ENCODE measurements at places on chromosomes 11 and 22.
A peak's percentile ranks its signal among the peaks of the same experiment; 100 is the strongest.

DNA sequence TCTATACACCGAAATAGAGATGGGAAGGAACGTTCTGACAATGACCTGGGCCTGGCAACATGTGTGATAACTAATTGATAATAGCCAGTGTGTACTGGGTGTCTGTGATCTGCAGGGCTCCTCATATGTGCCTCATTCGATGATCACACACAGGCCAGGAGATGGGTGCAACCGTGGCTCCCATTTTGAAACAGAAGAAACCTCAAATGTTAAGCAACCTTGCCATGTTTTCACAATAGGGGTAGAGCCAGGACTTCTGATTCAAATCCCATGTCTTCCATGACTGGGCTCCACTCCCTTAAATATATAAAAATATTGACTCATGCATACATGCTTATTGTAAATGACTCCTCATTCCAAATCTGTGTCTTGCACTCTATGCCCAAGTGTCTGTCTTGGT lies 11.1 kb downstream of the APOL3 start:
- DNase-seq: no peak

DNA sequence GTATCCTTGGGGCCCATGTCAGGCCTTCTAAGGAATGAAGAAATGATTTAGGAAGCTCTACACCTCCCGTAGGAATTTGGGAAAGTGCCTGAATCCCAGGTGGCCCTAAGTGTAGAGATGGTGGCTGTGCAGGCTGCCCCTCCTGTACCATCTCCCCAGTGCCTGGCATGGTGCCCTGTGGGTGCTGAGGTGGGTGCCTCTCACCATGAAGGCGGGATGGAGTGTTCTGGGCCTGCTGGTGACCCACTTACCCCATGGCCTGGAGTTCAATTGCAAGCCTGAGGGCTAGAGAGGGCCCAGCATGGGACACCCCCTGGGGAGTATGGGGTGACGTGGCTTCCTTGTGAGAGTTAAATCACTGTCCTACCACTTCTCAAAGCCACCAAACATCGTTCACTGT lies 19.8 kb downstream of the SAMM50 start:
- DNase-seq: no peak

DNA sequence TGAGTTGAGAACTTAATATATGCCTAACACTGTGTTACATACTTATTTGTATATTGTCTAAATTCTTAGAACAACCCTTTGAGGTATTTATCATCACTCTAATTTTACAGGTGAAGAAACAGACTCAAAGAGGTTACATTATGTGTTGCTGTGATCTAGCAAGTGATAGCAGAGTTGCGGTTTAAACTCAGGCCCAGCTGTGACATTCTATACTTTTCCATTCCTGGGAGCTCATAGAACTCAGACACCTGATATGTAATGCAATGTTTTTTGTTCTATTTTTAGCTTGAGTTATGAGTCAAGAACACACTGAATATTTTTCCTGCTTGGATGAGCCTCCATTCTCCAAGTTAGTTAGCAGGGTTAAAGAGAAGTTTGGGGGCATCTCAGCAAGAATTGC lies 449.7 kb upstream of the DDI1 start:
- no peak for DNase-seq

GRCh38 chr11:69211920-69212797 lies 56.4 kb downstream of the SMIM38 start:
- no peak for DNase-seq

- no peak for DNase-seq
These were observed 454.4 kb downstream of the BRD1 start for GRCh38 chr22:49373289-49373666.

DNA sequence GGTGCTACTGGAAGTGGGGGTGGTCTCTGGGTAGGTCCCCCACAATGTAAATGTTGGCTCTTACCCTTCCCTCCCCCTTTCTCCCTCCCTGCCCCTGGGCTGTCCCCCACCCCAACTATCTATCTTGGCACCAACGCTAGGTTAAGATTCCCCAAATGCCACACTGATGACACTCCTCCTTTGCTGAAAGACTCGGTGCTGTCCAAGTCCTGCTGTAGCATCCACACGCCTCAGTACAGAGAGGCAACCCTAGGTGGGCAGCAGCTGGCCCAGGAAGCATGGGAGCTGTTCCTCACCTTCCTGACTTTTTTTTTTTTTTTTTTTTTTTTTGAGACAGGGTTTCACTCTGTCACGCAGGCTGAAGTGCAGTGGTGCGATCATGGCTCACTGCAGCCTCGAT lies 3.4 kb upstream of the KCTD17 start:
- DNase-seq: no peak

DNA sequence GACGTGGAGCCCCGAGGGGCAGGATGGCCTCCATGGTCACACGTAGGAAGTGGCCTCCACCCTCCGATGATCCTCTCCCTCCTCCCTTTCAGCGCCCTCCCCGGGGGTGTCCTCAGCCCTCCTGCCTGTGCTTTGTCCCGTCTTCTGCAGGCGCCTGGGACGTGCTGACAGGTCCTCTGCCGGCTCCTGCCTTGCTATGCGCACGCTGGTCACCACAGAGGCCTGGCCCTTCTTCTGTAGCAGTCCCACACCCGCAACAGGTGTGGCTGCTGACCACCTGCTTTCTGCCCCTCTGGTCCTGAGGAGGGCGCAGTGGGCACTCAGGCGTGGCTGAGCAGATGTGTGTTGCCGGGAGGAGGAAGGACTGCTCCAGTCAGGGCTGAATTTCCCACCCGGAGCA lies 27.7 kb upstream of the PPP6R3 start:
- no peak for DNase-seq

- no peak for DNase-seq
These were observed 2.9 kb downstream of the TSKU start for GRCh38 chr11:76786016-76786415.

DNA sequence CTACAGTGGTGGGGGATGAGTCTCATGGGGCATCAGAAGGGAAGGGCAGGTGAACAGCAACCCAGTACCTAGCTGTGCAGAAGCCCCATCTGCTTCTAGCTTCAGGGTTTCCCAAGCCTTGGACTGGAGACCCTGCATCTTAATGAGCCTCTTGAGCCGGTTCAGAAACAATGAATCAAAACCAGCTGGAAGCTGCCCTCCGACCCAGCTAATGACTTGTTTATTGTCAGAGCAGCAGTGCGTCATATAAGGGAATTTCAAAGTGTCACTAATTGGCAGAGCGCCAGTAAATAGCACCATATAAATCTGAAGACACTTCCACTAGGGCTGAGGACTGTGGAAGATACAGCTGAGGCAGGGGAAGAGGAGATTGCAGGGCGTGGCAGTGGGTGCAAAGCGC lies 57.5 kb downstream of the RPUSD4 start:
- peak; percentile 60 for DNase-seq

GRCh38 chr11:24567380-24567779 lies 70.5 kb downstream of the LUZP2 start:
- DNase-seq: no peak

DNA sequence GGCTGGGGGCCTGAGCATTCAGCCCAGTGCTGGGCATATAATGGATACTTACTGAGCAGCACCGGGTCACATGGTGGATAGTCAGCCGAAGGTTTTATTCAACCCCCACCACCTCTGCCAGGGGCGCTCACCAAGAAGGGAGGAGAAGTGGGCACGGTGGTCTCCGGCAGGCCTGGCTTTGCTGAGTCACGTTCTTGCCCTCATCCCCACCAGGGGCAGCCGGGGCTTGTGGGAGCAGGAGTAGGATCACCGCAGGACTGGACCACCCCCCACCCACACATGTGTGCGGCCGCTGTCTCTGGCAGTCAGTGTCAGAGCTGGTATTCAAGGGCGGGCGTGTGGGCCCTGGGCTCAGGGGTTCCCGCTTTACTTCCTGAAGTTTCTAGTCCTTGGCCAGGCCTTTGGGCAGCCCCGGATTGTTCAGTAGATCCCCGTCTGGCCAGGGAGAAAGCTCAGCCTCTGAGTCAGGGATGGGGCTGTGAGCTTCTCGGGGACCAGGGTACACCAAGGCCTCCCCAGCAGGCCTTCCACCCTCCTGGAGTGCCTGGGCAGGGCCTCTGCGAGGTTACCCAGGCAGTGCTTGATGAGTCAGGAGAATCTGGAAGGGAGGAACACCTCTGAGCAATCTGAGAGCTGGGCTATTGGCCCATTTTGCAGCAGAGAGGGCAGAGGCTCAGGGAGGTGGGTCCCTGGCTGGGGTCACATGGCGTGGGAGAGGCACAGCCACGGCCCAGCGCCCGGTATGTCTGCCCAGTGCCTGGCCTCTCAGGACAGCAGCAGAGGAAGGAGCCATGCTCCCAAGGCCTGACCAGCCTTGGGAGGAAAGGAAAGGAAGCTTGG lies 60.6 kb downstream of the RTL6 start:
- peak; percentile 51 for DNase-seq

DNA sequence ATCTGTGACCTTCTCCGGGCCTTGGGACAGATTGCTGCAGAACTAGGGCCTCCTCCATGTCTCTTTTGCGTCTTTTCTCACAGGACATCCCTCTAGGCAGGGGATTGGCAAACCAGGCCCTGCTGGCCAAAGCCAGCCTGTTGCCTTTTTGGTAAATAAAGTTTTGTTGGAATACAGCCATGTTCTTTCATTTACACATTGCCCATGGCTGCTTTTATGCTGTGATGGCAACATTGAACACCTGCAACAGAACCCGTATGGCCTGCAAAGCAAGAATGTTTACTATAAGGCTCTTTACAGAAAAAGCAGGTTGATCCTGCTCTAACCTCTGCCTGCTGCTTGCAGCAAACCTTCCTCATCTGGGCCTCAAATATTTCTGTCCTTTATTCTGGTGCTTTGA lies 56.8 kb upstream of the B3GAT1 start:
- no peak for DNase-seq

- no peak for DNase-seq
These were observed 46.8 kb downstream of the CEP164 start for GRCh38 chr11:117374316-117375055.

DNA sequence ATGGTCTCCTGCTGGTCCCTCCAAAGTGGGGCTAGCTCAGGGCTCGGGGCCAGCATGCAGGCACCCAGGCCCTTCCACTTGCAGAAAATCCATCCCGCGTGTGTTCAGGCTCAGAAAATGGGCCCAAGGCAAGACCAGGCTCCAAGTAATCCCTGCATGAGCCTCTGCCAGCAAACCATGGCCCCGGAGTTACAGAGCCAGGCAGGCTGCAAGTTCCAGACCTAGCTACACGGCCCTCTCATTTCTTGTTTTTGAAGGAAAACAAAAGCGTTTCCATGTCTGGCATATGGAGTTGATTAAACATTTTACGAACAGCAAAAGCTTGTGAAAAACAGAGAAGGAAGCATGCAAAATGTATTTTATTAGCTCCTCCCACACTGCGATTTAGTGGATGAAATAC lies 29.7 kb downstream of the KIAA0930 start:
- no peak for DNase-seq

DNA sequence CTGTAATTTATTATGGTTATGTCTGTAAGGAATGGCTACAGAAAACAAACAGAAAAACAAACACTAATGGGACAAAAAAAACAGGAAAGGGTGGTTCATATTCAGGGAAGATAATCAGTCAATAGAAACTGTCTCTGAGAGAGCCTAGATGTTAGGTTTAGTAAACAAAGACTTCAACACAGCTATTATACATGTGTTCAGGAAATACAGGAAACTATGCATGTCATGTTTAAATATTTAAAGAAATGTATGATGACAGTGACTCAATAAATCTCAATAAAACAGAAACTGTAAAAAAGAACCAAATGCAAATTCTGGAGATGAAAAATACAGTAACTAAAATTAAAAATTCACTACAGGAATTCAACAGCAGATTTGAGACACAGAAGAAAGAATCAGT lies 76.0 kb downstream of the PACS1 start:
- no peak for DNase-seq

- DNase-seq: no peak
These were observed 131.9 kb upstream of the TEAD1 start for GRCh38 chr11:12542186-12542935.

- peak; percentile 94 for DNase-seq
These were observed at the start of gene STIM1 for GRCh38 chr11:3854977-3855807. Gene STIM1 (plus strand): TSS chr11:3855664. CDS start chr11:3856271, 607 bp downstream.

DNA sequence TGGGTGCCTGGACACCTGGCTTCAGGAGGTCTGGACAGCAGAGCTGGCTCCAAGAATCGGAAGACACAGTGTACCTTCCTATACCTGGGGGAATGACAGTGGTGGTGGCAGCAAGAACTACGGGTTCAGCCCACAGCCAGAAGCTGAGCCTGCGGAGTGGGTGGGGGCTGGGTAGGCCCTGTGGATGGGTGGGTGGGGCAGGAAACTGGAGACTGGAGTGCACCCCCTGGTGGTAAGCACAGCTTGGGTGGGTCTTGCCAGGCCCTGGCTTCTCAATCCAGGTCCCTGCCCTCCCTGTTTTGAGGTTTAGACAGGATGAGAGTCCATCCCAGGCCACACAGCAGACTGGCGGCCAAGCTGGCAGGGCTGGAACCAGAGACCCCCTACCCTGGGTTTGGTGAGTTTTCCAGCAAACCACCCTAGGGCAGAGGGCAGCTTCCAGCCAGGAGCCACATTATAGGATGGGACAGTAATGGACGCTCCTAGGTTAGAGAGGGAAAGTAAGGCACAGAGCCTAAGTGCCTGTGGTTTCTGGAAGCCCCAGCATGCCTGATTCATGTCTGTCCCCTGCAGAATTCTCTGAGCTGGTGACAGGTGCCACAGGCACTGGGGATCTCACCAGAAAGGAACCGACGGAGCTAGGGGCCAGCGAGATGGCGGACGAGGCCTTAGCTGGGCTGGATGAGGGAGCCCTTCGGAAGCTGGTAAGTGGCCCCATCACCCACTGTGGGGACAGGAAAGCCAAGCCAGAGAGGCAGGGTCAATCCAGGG lies 1.7 kb downstream of the SMTN start:
- DNase-seq: peak; percentile 51

DNA sequence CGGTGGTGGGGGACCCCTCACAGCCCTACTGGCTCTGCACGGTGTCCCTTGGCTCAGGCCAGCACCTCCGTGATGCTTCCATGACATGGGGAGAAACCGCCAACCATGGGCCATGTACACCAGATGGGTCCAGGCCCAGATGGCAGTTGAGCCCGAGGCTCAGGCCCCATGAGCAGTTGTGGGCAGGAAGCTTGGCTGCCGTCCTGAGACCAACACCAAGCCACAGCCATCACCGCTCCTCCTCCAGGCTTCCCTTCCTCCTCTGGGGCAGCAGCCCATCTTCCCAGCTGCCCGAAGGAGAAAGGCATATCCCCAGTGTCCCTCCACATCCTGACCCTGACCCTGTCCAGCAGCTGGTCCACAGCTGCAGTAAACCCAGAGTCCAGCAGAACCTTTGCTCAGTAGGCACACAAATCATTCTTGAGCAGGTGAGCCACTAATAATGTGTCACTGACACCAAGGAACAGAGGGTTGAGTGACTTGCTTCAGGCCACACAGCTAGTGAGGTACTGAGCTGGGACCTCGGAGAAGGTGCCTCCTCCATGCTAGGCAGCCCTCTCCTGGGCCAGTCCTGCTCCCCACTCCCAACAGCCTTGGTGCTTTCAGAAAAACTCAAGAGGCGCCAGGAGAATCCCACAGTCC lies 204.9 kb downstream of the CTTN start:
- DNase-seq: peak; percentile 72

- no peak for DNase-seq
These were observed 1.5 kb upstream of the SREBF2 start for GRCh38 chr22:41831383-41831782.

All from Daoy (cell line).